ENCODE measurements at places on chromosomes 5 and 9.

GRCh38 chr9:34143116-34143515, 16.6 kb upstream of the DCAF12 start:
- DNase-seq: no peak

GRCh38 chr9:131971482-131972074, 108.1 kb downstream of the MED27 start:
- no peak for DNase-seq

DNA sequence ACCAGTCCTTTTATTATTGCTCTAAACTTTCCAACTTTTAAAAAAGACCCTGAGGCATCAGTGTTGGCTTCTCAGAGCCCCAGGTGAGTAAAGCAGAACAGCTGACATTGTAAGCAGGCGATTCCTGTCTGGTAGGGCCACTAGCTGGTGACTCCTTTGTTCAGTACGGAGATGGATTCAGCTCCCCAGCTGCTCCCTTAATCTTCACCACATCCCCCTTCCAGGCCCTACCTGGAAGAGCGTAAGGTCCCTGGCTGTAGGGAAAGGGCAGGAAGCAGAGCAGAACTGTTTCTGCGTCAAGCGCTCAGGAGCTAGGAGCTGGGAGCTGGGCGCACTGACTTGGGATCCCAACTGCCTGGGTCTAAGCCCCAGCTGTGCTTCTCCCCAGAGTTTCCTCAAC, 203.7 kb upstream of the TAS2R1 start:
- DNase-seq: no peak

GRCh38 chr9:101443364-101443771, 7.8 kb upstream of the ALDOB start:
- no peak for DNase-seq

DNA sequence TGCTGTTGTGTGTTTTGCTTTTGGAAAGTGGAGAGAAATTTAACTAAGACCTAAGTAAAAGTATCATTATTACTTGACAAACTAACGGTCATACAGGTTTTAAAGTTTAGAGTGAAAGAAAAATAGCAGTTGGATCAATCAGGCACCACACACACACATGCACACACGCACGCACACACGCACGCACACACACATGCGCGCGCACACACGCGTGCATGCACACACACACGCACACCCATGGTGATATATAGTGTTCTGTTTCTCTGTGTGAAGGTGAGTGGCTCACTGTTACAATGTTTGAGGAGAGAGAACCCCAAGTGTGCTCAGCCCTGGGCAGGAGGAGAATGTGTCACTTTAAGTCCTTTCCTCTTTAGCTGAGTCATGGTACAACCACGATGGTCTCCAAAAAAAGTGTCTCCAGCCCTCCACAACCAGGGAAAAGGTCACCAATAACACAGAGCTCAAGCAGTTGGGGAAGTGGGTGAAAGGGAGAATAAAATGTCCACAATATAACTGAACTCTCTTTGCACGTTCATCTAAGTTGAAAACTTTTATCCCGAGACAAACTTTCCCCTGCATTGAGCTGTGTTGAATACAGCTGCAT, 3.2 kb downstream of the ZNF366 start:
- DNase-seq: peak; percentile 66

GRCh38 chr5:53950621-53951020, 359.8 kb downstream of the ARL15 start:
- no peak for DNase-seq

GRCh38 chr5:96984506-96985192, 48.8 kb downstream of the LNPEP start:
- DNase-seq: peak; percentile 38

DNA sequence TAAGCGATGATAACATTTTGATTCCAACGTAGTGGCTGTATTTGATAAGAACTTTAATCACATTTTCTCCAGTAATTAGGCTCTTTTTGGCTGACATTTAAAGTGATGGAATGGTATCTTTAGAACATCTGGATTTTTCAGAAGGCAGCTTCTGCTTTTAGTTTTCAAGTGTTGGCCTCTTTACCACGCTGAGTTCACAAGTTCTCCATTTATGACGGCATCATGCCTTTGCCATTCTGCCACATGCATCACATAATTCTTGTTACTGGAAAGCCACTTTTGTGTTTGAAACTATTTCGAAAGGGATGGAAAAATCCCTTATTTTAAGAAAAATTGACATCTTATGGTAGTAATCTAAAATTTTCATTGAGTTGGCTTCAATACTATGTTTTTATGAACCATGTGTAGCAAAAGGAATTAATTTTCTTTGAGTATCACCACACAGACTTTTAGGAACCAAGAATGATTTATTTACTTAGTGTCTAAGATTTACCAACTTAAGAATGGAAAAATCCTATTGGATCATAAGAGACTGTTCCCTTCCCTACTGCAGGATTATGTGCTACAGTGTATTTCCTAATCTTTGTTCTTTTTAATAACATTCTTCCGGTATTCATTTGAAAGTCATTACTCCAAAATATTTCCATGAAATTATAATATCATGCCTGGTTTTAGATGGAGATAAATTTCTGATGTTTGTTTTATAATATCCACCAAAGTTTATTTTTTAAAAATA, 344.2 kb downstream of the ADGRV1 start:
- DNase-seq: no peak

DNA sequence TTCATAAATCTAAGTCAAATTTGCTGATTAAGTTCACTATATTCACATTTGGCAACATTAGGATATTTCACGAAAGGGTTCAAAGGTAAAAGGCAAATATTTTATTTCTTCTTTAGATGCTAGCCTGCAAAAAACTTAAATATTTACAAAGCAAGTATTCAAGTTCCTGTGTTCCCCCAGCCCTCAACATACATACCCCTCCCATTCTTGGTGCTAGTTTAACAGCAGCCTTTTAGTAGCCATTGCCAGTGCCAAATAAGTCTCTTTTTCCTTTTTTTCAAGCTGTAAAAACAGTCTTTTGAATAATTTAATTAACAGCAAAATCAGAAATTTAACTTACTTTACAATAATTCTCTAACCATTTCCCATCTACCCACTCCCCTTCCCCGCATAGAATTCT, 288.5 kb upstream of the TMEM161B start:
- DNase-seq: no peak

DNA sequence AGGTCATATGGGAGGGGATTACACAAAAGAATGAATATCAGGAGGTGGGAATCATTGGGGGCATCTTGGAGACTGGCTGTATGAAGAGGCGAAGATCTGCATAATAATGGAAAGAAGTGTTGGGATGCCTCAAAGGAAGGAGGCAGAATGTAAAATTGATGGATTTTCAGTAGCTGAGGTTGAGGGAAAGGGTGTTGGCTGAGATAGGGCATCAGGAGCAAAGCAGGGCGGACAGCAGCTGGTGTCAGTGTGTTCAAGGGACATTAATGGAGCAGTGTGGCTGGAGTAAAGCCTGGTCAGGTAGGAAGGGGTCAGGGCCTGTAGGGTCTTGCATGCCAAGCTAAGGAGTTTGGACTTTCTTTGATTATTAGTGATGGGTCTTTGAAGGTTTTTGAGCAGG, 65.2 kb upstream of the TNFAIP8 start:
- no peak for DNase-seq
